ENCODE measurements at places on chromosomes 4 and X.

GRCh38 chrX:129659861-129660260 lies 5.1 kb upstream of the APLN start:
- no peak for DNase-seq

DNA sequence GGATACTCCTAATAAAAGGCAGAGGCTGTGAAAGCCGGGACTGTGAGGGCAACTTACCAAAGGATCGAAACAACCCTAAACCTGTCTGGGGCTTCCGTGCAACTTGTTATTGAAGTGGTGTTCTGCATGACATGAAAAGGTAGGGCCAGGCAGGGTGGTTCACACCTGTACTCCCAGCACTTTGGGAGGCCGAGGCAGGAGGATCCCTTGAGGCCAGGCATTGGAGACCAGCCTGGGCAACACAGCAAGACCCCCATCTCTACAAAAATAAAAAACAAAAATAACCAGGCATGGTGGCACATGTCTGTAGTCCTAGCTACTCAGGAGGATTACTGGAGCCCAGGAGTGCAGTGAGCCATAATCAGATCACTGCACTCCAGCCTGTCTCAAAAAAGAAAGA lies 12.3 kb downstream of the CASP3 start:
- DNase-seq, result no peak

GRCh38 chr4:155676430-155676825 lies 9.8 kb downstream of the GUCY1A1 start:
- no peak for DNase-seq

- no peak for DNase-seq
These were observed 510 bp downstream of the HMGB3 start for GRCh38 chrX:150983521-150984168.

GRCh38 chrX:32896088-32896487 lies 315.3 kb downstream of the DMD start:
- no peak for DNase-seq

DNA sequence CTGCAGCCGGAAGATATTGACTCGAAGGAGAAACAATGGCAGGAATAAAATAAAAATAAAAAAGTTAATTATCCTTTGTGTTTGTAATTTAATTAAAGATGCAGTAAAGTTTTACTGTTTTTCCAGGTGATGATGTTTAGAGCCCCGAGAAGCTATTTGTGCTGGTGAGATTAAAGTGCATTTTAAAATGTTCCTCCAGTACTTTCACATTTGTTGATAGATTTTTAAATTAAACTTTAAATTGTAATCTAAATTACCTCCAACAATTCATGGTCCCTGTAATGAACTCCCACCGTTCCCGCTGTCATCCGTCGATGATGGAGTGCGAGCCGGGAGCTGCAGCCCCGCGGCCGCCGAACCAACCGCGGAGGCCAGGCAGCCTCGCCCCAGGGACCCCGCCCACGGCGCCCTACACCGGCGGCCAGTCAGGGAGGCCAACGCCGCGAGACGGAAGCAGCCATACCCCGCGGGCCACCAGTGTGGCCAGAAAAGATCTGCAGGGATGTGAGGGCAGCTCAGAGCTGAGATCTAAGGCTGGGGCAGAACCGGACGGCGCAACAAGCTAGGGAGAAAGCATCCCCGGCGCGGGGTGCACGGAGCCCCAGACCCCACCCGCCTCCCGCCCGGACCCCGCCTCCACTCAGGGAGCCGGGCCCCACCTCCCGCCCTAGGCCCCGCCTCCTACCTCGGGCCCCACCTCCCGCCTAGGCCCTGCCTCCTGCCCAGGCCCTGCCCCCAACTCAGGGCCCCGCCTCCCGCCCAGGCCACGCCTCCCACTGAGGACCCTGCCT lies 104.0 kb downstream of the FAM53A start:
- DNase-seq, result peak; percentile 87

- DNase-seq, result no peak
These were observed 371.3 kb downstream of the GPM6A start for GRCh38 chr4:175440786-175441185.

All from type B pancreatic cell (in vitro differentiated cells).